GM19239 (cell line): ENCODE measurements at places on chromosomes 6 and 20.

DNA sequence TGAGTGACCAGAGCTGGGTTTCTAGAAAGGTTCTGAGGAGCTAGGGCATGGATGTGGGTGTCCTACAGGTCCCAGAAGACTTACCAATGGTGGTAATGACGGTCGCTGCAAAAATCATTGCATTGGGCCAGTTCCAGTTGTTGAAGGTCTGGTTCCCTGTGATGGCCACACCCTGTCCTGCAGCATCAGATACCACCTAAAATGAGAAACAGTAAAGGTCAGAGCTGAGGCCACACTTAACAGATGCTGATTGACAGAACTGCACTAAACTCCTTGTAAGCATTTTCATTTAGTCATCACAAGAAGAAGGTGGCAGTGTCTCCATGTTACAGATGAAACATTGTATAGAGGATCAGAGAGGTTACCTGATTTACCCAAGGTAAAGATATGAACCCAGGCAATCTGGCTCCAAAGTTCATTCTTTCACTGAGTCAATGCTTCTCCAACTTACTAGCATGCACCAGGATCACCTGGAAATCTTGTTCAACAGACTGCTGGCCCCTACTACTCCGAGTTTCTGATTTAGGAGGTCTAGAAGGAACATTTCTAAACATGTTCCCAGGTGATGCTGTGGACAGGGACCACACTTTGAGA, 33.4 kb downstream of the KCNK5 start:
- DNase-seq = no peak

DNA sequence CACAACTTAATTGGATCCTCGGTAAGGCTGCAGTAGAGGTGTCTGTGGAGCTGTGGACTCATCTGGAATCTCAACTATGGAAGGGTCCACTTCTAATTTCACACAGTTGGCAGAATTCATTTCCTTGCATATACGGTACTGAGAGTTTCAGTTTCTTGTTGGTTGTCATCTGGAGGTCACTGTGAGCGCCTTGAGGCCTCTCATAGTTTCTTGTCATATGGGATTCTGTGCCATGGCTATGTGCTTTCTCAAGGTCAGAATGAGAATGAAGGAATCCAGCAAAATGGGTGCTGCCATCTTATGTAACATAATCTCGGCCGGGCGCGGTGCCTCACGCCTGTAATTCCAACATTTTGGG, 298.2 kb downstream of the DOK5 start:
- no peak for DNase-seq

DNA sequence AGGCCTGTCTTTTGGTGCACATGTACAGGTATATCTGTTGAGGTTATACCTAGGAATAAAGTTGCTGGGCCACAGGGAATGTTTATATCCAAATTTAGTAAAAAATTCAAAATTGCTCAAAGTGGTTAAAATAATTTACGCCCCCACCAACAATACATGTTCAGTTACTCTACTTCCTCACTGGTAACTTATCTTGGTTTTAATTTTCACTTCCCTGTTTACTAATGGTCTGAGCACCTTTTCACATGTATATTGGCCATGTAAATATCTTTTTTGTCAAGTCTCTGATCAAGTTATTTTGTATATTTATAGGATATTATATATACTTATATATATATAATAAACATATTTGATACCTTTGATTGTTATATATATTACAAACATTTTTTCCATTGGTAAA, 9.7 kb downstream of the PDE7B start:
- DNase-seq = no peak

DNA sequence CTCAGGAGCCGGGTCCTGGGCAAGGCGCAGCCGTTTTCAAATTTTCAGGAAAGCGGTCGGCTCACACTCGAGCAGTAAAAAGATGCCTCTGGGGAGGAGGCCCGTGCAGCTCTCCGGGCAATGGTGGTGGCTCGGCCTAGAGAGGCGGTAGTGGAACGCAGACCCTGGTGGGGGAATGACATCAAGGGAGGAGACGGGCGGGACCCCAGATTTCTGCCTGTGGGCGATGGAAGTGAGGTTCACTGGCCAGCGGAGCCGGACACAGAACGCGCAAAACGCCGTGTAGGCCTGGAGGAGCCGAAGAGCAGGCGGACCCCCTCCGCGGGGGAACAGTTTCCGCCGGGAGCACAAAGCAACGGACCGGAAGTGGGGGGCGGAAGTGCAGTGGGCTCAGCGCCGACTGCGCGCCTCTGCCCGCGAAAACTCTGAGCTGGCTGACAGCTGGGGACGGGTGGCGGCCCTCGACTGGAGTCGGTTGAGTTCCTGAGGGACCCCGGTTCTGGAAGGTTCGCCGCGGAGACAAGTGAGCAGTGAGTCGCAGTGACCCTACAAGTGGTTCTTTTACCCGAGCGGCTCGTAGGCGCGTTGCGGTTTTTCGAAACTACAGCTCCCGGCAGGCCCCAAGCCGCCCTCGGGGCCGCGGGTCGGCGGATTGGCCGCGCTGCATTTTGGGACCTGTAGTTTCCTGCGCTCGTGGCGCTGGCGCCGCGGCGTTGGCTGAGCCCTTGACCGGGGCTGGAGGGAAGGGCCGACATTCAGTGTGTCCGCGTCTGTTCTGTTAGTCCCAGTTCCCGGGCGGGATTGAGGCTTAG, at the start of gene RTEL1:
TSS of gene RTEL1 (plus strand) at position 376 of the 812 bp plus-strand sequence. CDS start 1,091 bp downstream, outside the sequence.
- DNase-seq = peak; percentile 99

- DNase-seq = no peak
Observed at GRCh38 chr6:132333639-132334520, 67.4 kb downstream of the MOXD1 start.

DNA sequence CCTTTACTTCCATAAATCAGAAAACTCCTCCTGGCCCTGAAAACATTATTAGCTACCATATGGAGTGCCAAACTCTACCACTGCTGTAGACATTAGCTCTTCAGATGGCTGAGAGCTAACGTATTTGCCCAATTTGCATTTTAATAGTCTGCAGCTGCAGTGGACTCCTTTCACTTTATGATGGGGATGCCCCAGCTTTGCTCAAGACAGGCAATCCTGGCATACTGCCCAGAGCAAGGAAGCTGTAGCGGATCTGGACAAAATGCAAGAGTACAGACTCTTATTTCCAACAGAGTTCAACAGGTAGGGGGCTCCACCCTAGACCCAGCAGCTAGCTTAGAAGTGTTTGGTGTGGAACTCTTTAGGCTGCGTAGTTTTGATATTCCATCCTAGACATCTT, 246.7 kb downstream of the FOXC1 start:
- DNase-seq = peak; percentile 12

GRCh38 chr6:145305670-145306069, 429.6 kb downstream of the EPM2A start:
- DNase-seq = no peak

GRCh38 chr6:155077331-155077730, 82.2 kb downstream of the TIAM2 start:
- DNase-seq = no peak

- DNase-seq = no peak
Observed at GRCh38 chr6:83413068-83413467, 17.8 kb downstream of the ME1 start.

DNA sequence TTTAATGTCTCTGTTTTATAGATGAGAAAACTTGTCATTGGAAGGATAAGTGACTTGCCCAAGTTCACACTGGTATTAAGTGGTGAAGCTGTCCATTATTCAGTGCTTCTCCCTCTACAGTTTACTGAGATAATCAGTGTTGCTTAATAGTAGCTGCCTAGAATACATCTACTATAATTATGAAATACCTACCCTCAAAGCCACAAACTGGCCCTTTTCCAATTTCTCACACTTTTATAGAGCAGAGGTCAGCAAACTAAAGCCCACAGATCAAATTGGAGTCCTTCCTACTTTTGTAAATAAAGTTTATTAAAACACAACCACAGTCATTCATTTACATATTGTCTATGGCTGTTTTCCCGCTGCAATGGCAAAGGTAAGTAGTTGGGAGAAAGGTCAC, 73.5 kb downstream of the EYS start:
- DNase-seq = no peak

- no peak for DNase-seq
Observed at GRCh38 chr20:62822239-62822787, 5.5 kb downstream of the COL9A3 start.

DNA sequence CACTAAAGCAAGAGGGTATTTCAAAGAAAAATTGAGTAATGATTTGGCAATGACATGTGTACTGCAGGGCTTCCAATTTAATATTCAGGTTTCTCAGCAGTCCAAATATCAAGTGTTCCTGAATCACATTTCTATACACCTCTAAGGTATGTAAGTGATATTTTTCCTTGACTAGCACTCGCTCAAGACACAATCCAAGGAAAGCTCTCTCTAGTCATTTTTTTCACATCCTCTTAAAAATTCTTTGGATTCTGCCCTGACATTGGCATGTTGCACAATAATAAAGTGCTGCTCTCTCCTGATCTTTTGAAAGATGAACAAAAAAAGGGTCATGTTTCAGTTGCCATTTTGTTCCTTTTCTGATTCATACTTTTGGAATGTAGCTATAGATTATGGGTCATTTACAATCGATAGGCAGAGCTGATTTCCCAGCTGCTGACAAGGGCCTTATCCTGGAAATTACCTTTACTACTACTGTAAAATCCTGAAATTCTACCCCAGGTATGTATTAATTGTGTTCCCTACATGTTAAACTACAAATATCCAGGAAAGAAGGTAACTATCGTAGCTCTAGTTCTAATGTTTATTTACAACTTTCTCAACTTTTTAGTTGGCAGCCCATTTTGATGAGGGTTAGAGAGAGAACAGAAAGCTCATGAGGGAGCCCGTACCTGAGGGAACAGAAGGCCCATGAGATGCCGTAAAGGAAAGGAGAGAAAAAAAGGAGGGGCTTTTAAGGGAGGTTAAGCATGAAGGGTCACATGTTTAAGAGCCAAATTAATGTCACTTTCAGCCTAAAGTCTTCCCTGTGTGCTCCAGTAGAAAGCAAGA, 22.2 kb upstream of the ADGRG6 start:
- DNase-seq = no peak

GRCh38 chr20:14932040-14932439, 594.6 kb upstream of the FLRT3 start:
- DNase-seq = no peak

DNA sequence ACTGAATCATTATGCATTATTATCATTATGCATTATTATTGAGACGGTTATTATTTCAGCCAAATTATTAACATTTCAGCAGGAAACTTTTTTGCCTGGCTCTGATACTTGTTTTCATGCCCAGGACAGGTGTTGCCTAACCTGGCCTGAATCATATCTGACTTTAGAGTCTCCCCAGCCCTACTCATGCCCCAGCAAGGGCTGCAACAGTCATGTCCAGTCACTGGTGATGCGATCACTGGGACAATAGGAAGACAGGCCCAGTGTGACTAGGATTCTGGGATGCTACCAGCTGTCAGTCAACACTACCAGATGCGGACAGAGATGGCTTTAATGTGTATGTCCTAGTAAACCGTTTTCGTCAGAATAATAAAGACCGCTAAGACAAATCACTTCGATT, 285.0 kb downstream of the KHDC1L start:
- no peak for DNase-seq

GRCh38 chr6:109265530-109265929, 116.7 kb downstream of the CD164 start:
- no peak for DNase-seq

GRCh38 chr20:38730167-38730988, 6.1 kb downstream of the SLC32A1 start:
- no peak for DNase-seq

- no peak for DNase-seq
Observed at GRCh38 chr6:155738602-155739105, 283.0 kb upstream of the NOX3 start.

DNA sequence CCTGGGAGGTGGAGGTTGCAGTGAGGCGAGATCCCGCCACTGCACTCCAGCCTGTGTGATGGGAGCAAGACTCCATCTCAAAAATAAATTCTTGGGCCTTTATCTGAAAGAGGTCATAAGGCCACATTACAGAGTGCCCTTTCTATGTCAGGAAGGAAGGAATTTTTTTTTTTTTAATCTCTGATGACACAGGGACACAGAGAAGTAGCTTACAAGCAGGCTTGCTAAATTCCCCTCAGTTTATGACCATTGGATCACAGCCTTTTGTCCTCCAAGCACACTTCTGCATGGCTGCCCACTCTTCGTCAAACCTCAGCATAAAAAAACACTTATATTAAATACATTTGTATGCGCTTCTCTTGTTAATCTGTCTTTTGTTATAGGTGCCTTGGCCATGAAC, 7.5 kb upstream of the IFNGR1 start:
- no peak for DNase-seq

- no peak for DNase-seq
Observed at GRCh38 chr6:32327103-32327502, 44.6 kb downstream of the TSBP1 start.

DNA sequence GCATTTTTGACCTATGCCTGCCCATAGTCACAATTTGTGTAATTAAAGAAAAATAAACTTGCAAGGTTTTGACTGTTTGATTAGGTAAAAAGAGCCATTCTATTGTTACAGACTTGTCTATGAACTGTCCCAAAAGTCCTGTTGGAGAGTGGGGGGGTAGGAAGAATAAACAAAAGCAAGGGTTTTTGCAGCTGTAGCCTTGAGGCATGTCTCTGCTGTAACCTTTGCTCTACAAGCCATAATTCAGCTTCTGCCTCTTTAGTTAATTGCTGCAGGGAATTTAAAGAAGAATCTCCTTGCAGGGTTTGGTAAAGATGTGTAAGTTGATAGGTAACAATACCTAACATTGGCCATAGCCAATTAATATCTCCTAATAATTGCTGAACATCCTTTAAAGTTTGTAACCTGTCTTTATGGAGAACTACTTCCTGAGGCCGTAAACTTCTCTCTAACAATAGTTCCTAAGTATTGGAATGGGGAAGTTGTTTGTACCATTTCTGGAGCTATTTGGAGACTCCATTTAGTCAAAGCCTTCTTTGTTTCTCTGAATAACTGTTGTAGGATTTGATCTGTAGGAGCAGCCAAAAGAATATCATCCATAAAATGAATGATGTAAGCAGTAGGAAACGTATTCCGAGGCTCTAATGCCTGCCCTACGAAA, 7.9 kb upstream of the ABHD12 start:
- DNase-seq = no peak

DNA sequence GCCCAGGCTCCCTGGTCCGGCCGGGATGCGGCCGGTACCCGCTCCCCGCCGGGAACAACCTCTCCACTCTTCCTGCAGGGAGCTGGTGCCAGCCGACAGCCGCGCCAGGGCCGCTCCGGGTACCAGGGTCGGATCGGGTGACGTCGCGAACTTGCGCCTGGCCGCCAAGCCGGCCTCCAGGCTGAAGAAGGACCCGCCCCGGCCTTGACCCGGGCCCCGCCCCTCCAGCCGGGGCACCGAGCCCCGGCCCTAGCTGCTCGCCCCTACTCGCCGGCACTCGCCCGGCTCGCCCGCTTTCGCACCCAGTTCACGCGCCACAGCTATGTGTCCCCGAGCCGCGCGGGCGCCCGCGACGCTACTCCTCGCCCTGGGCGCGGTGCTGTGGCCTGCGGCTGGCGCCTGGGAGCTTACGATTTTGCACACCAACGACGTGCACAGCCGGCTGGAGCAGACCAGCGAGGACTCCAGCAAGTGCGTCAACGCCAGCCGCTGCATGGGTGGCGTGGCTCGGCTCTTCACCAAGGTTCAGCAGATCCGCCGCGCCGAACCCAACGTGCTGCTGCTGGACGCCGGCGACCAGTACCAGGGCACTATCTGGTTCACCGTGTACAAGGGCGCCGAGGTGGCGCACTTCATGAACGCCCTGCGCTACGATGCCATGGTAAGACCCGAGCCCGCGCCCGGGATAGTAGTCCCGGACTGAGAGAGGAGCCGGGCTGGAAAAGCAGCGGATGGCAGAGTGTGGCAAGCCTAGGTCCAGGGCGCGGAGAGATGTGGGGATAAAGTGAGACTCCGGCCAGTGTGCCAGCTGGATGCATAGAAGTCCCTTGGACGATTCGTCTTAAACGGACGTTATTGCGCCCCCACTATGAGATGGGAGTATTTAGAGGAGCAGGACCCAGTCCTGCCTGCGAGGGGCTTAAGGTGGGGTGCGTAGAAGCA, at the start of gene NT5E:
TSS of gene NT5E (plus strand) at position 266 of the 942 bp plus-strand sequence. CDS start at position 323, 57 bp downstream.
- DNase-seq = peak; percentile 61
